ENCODE measurements at places on chromosomes 2 and 18. TPM values are rescaled to one million over a fixed set of nuclear protein-coding genes. Genes with fewer than 3 reads are reported as not detected.

DNA sequence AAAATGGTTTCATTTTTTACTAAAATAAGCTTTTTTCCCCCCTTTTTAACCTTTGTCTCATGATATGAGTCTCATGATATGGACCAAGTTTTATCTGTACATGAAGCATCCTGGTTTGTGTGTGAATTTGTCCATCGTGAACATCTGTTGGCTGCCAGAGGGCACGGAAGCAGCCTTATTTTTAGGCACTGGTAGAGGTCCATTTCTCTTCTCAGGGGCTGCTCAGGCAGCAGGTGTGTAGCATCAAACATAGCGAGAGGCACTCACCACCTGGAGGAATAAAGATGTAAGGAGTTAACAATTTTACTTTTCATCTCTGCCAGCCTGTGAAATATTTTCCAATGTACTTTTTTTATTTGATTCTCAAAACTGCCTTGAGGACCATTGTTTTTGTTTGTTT, 134.5 kb downstream of the RHBDD1 start:
- no peak for DNase-seq

DNA sequence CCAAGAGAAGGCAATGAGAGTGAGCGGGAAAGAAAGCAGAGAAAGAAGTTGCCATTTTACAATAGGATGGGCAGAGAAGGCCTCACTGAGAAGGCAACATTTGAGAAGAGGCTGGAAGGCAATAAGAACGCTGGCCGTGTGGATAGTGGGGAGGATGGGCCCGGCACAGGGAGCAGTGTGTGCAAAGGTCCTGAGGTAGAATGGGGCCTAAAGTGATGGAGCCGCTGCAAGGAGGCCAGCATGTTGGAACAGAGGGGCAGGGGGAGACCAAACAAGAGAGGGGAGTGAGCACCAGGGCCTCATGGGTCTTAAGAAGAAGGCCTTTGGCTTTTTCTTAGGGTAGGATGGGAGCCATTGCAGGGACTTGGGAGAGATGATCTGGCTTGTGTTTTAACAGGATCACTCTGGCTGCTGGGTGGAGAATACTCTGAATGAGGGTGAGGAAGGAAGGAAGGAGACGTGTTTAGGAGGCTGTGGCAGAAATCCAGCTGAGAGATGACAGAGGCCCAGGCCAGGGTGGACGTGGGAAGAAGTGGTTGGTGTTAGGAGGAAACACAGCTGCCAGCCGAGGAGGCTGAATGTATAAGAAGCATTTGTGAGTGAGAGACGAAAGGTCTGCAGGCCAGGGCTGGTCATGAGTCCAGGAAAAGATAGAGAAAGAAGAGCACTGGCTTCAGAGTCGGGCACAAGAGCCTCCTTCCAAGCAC, 159.8 kb downstream of the KLHL29 start:
- no peak for DNase-seq

DSG1 gene
- total RNA-seq = not detected

DNA sequence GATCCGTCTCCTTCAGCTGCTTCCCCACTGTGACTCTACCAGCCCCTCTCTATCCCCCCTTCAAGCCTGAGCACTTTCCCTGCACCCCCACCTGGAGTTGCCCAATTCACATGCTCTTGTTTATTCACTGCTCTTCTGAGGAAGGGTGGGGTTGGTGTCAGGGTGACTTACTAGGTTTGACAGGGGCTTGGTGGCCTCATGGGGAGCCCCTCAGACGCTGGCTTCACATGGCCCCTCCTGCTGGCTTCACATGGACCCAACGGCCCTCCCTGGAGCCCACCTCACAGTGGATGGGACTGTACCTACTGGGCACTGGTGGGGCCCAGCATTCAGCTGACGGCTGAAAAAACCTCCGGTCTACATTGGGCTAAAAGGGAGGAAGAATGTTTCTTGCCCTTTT, 16.7 kb upstream of the MRPL33 start:
- DNase-seq = no peak

IL36A gene
- total RNA-seq = not detected

GRCh38 chr2:64718250-64718885, 64.7 kb upstream of the SERTAD2 start:
- DNase-seq = no peak

- no peak for DNase-seq
Observed at GRCh38 chr18:37302519-37302918, 263.1 kb downstream of the CELF4 start.

GRCh38 chr2:127138281-127138680, 31.3 kb upstream of the BIN1 start:
- no peak for DNase-seq

GRCh38 chr2:148410899-148411298, 233.7 kb upstream of the EPC2 start:
- DNase-seq = no peak

GRCh38 chr2:129929321-129930290, 49.9 kb upstream of the RAB6C start:
- no peak for DNase-seq

Data from neural progenitor cell (in vitro differentiated cells).